Activated CD8-positive, alpha-beta memory T cell treated with anti-CD3 and anti-CD28 coated beads for 4 hours (primary cell): ENCODE measurements at places on chromosomes 12 and 14.

GRCh38 chr12:76637807-76638206 lies 78.2 kb upstream of the OSBPL8 start:
- DNase-seq, result no peak

DNA sequence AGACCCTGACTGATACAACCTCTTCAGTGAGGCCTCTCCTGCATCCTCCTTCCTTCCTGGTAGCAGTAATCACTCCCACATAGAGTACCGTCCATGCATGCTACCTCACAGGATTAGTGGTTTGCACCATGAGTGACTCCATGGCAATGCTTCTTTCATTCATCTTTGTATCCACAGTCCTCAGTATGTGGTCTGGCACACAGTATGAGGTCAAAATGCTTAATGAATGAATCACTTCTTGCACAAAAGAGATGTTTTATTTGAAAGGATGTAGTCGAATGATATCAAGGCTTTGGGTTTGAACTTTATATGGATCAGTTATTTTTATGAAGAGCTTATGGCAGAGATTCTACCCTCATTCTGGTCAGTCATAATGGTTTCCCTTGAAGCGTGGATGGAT lies 42.2 kb downstream of the KCNA5 start:
- DNase-seq, result no peak

DNA sequence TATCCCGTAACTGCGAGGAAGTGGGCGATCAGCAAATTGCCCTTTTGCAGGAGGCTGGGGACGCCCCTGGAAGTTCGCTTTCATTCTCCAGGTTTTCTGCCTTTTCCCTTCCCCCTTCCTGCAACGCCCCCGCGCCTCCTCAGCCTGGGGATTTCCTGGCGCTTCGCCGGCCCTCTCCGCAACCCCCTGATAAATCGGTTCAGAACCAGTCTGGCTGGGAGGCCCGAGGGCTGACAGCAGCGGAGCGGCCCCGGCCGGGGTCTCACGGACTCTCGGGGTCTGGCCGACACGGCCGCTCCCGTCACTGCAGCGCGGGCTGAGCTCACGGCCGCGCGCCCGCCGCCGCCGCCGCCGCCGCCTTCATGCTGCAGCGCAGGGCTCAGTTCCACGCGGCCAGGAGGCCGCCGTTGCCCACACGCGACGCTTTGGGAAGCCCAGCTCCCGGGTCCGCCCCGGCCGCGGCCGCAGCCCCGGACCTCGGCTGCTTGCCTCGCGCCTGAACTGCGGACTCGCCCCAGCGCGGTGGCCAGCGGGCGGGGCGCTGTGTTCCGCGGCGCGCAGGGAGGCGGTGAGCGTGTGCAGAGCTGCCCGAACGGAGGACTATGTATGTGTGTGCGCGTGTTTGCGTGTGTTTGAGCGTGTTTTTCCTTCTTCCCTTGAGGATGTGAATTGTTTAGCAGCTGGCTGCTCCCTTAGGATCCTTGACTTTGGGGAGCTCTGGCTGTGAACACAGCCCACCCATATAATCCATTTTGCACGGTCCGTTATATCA lies at the start of gene LRFN5:
LRFN5 (plus strand) TSS at position 345 of the 772 bp plus-strand sequence.
- no peak for DNase-seq

DNA sequence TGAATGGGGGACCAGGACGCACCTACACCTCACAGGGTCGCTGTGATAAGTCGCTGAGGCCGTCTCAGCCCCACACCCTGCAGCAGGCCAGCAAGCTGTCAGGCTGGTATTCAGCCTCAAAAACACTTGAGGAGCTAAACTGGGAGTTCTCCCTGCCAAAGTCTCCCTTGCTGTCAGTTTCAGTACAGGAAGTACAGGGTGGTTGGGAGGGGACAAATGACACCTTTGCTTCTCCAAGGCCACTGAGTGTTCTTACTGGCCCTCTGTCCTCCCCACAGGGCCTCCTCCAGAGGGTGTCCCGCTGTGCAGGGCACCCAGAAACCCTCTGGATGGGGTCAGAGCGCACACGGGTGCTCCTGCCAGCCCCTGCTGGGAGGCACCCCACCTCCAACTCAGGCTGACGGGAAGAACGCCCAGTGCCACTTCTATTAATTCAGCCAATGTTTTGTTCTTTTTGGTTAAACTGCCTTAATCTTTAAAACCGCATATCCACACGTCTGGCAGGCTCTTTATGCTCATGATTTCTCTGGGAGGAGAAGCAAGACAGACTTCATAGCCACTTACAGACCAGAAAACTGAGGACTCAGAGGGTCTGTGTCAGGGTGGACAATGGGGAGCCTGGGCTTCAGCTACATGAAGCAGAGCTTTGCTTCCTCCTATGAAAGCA lies 75.9 kb downstream of the ITPK1 start:
- no peak for DNase-seq

DNA sequence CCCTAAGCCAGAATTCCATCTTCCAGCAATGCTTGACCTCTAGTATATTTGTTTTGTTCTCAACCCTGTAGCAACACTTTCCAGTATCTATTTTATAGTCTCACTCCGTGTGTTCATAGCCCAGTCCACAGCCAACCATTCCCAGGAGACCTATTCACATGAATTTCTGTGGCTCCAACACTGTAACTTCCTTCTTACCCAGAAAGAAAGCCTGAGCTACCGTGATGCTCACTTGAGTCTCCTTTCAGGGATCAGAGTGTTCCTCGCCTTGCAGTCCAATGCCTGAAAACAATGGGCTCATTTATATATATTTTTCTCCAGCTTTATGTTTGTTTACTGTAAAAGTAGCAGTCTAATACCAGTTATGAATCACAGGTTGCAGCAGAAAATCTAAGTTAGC lies 645.0 kb upstream of the NOVA1 start:
- DNase-seq, result no peak

DNA sequence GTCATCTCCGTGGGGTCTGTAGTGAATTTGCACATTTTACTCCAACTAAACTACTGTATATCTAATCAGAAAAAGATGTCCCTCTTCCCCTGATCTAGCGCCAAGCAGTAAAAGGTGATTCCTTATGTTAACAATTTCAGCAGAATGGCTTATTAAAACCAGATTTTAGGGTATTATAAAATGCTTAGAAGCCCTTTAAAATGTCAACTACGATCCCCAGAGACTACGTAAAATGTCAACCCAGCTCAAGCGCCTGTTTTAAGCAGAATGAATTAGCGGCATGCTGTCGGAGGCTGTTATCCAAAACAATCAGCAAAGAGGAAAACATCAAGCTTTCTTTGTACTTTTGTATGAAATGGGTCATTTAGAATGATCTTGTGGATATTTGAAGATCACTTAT lies 408.9 kb downstream of the SOX5 start:
- DNase-seq, result no peak

DNA sequence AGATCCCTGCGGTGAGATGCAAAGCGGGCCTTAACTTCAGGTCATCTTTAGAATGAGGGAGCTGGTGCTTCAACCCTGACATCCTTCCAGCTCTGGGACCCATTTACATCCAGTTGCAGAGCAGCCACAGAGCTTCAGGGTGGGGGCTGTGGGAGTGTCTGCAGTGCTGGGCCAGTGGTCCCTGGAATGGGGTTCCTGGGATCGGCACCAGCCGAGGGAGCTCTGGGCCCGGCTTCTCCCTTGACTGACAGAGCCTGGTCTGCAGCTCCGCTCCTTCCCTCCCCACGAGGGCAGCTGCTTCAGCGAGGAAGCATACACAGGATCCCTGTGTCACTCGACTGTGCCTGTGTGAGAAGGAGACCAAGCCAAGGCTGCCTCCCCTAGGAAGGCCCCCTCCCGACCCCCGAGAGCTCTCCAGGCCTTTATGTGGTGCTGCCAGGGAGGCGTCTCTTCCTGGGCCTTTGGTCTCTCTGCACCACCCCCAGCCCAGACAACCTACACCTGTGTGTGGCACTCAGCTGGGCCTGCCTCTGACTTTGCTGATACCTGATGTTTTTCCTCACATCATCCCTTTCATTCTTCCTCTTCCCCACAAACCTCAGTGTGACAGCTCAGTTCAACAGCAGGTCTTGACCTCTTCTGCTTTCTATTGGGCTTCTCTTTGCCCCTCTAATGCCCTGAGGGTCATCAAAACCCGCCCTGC lies 48.1 kb upstream of the RIN3 start:
- DNase-seq, result no peak

DNA sequence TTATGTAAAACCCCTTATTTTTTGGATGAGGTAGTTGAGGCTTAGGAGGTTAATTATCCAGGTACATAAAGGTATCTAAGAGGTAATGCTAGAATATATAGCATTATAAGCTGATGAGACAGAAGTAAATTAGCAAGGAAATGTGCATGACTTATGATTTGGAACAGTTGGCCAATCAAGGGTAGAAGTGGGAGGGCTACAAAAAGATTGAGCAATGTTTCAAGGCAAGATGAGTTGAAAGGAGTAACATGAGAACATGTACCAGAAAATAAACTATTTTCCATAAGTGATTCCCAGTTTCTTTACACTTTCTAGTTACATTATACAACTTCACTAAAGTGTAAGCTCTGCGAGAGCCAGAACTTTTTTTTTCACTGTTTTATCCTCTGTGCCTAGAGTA lies 290.9 kb downstream of the LRIG3 start:
- DNase-seq, result no peak

GRCh38 chr12:79844693-79845092 lies 90.2 kb downstream of the PPP1R12A start:
- DNase-seq, result no peak

GRCh38 chr12:54977857-54978256 lies 6.7 kb downstream of the TESPA1 start:
- no peak for DNase-seq

DNA sequence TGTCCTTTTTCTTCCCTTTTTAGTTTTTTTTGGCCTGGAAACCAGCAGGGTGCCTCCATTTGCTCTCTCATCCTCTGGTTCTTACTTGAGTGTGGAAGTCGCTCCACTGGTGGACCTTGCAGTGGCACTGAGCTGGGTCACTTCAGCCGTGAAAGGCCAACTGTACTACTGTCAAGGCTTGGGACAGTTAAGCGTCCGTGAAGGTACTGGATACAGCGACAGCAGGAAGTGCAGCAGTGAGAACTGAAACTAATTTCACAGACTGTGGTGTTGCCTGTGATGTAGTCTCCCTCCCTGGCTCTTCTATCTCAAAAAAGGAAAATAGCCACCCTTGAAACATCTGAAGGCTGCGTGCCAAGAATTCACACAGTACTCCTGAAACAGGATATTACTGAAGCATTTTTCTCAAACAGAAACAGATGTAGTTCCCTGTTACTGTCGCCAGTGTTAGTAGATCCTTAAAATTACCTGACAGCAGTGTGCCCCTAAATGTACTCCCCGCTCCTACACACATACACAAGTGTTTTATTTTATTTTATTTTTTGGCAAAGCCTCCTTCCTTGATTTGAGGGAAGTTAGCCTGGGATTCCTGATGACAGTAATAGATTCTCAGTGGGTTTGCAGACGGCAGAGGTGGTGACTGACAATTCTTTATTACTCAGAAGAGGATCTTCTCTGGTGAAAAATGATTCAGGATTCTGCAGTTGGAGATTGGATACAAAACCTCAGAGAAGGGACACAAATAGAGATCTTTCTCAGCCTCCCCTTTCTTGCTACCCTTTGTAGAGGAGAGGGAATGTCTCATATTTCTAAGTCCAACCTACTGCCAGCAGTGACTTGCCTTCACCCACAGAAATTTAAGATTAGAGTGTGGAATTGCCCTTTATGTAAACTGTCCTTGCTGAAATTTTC lies 4.4 kb downstream of the SUSD6 start:
- DNase-seq, result no peak

- DNase-seq, result no peak
Measured at GRCh38 chr14:91367173-91368171, 50.1 kb downstream of the CCDC88C start.

GRCh38 chr14:87992346-87992717 lies 650 bp downstream of the GALC start:
- DNase-seq, result no peak

DNA sequence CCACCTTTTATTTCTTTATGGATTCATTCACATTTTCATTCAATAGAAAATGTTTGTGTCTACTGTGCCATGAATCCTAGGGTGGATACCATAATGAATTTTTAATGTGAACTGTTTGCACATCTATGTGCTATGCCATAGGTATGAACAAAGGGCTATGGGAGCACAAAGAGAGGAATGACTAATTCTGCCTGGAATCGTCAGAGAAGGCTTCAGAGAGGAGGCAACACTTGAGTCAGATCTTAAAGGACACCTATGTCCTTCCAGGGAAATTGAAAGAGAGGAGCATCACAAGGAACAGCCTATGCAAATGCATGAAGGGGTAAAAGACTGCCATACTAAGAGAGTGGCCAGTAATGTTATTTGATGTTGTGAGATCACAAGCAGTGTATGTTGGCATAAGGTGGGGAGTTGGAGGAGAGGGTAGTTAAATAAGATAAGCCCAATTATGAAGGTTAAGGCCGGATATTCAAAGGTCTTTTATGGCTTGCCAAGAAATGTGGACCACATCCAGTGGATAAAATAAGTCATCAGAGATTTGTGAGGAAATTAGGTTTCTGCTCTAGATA lies 246.7 kb downstream of the GRIN2B start:
- no peak for DNase-seq

- DNase-seq, result no peak
Measured at GRCh38 chr14:53842938-53843337, 113.7 kb downstream of the BMP4 start.

DNA sequence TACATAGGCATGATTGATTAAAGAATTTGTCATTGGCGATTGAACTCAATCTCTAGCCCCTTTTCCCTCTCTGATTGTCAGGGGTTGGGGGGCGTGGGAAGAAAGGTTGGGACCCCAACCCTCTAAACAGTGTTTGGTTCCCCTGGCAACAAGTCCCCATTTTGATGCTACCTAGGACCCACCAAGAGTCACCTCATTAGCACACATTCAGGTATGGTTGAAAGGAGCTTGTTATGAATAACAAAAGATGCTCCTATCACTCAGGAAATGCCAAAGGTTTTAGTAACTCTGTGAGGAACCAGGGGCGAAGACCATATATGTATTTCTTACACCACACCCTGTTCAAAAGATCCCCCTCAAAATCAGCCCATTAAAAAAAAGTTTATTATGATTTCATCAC lies 14.3 kb downstream of the RNF212B start:
- no peak for DNase-seq

DNA sequence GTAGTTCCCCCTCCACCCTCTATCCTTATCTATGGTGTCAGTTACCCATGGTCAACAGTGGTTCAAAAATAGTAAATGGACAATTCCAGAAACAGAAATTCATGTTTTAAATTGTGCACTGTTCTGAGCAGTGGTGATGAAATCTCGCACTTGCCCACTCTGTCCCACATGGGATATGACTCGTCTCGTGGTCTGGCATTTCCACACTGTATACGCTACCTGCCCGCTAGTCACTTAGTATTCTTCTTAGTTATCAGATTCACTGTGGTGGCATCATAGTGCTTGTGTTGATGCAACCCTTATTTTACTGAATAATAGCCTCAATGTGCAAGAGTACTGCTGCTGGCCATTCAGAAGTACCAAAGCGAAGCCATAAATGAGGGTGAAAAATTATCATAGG lies 507.0 kb downstream of the SNAPC1 start:
- DNase-seq, result no peak

DNA sequence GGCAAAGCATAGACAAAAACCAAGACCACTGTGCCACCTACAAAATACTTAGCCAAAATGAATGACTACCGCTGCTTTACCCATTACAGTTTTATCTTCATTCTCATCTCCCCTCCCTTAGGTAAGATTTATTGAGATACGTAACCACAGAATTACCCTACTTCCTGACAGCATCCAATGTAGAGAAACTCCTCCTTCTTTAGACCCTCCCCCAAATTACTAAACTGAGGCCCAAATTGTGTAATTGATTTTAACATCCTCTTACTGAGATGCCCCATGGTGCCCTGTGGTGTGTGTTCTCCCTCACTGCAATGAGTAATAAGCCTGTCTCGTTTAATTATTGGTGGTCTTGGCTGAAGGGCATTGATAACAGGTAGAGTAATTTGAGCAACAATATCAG lies 19.1 kb downstream of the VRK1 start:
- DNase-seq, result no peak

- DNase-seq, result no peak
Measured at GRCh38 chr14:104117341-104118005, 20.9 kb upstream of the KIF26A start.
